ENCODE measurements at places on chromosomes 6 and 20.

GRCh38 chr6:149118737-149119653 is 198.5 kb upstream of the TAB2 start:
- DNase-seq: no peak

GRCh38 chr20:35360033-35360432 is 51.7 kb downstream of the UQCC1 start:
- no peak for DNase-seq

DNA sequence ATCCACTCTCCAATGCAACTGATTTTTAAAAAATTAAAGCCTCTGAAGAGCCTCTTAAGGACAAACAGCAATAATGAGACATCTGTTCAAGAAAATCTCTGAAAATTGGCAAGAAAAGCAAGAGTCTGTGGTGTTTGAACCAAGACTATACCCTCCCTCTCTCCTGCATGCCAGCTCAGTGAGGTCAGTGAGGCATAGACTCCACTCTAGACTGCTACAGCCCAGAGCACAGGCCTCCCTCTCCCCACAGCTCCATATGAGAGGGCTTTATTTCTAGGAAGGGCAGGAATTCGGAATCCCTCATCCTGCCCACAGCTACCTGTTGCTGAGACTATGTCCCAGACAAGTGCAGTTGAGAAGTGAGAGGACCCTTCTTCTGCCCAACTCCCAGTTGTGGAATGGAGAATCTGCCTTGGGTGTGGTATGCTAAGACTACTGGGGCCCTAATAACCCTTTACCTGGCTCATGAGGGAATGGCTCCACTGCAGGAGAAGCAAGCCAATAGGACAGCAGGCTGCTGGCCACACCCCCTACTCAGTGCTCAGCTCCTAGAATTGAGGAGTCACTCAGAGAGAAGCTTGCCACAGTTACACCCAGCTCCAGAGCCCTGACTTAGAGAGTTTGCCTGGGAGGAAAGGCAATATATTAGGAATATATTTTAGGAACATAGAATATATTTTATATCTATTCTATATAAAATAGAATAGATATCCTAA is 22.7 kb upstream of the HLA-DQA1 start:
- DNase-seq: no peak

DNA sequence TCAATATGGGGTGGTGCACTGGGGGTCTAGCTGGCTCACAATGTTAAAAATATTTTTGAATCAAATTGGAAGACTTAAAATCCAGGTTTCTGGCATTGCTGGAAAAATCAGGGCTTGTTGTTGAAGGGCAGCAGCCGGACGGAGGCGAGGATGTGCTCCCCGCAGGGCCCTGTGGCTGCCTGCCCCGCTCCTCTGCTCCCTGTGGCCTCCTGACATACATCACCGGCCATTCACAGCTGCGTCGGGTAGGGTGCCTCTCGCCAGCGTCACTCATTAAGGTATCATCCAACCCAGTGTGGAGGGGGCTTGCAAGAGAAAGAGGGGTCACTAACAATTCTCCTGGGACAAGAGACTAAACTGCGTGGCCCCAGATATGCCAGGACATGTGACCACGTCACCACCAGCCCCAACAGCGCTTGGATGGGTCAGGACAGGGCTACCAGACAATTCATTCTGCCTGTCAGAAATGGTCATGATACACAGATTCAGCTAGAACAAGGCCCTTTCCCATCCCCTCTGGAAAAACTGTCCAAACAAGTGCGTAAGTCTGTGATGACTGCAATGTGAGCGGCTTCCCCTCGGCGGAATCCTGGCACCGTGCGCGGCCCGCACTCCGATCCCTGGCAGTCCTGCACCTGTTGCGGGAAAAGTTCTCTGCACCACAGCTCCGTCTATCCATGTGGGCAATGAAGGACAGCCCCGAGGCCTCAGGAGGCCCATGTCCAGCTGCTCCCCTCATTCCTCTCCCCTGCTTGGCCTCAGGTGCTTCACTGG is 12.0 kb downstream of the GATA5 start:
- no peak for DNase-seq

DNA sequence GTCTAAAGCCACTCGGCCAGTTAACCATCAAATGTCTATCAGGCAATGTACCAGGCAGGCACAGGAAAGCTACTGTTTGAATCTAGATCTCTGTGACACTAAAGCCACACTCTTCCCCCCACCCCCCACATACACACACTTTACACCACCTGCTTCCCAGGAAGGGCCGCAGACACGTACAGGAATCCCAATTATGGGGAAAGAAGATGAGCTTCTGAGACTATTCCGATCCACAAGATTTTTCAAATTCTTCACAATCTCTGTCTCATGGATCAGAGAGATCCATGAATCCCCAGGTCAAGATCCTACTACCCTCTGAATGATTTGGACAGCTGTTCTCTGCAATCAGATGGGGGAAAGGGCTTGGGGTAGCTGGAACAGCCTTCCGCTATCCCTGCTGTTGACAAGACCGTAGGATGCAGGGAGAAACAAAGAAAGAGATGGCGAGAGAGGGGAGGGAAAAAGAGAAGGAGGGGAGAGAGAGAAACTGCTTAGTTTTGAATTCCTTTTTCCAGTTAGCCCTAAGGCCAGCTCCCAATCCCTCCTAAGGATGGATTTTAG is 25.4 kb upstream of the RIMS4 start:
- DNase-seq: no peak

- no peak for DNase-seq
These were observed 1.8 kb upstream of the CLVS2 start for GRCh38 chr6:122994256-122994655.
